Right lobe of liver (tissue), 6 donors: ENCODE measurements at places on chromosomes 16 and 17. TPM values are rescaled to one million over a fixed set of nuclear protein-coding genes. Genes with fewer than 3 reads are reported as not detected.
A peak's percentile ranks its signal among the peaks of the same experiment; 100 is the strongest.

DNA sequence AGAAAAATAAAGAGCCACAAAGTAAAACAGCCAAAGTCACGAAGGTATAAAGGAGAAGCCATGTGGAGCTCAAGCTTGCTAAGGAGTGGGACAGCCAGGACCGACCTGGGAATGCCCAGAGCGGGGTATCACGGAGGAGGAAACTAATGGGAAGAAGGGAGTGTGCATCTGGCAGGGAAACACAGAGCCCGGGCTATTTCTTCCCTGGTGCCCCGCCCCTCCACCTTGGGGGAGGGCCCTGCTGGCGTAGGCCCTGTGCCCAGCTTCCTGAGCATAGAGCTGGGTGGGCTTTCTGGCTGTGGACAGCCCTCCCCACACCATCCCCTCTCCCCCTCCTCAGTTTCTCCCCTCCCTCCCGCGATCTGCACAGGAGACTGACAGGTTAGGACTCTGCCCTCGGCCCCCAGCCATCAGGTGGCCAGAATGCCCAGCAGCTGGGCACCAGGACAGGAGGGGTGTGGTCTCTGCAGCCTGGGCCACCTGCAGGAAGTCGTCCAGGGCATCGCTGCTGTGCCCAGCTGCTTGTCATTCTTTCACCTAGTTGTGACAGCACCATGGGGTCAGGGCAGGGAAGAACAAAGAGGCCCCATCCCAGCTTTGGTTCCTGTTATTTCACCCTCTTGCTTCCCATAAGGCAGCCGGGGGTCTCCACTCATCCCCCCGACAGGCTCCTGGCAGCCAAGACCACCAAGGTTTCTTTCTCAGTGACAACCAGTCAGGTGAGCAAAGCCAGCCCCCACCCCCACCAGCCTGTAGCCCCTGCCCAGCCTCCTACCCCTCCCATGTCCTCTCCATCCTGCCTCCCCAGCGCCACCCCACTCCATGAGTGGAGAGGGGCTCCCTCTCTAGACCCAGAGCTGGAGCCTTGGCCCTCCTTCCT, 7.1 kb upstream of the DCAF7 start:
- peak; percentile 75 for DNase-seq

- DNase-seq, result no peak
These were observed 8.6 kb downstream of the ATP2A3 start for GRCh38 chr17:3955673-3955988.

DNA sequence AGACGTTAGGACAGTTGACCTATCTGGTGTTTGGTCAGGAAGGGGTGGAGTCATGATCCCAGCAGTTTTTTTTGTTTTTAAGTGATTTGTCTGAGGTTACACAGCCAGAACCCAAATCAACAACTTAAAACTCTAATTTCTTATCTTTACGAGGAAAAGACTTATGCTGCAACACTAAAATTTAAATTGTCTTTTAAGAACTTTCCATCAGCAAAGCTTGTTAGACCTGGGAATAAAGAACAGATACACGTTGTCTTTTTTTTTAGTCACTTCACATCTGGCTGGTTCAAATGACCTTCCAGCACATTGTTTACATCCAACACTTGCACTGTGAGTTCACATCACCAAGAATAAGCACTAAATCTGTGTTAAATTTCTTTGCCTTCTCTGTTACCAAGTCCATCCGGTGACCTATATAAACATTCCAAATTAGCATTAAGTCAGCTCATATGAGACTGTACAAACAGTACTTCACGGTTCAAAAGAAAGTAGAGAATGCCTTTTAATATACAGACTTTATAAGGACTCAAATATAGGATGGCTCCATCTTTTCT, 115.0 kb downstream of the HS3ST2 start:
- DNase-seq, result no peak

DNA sequence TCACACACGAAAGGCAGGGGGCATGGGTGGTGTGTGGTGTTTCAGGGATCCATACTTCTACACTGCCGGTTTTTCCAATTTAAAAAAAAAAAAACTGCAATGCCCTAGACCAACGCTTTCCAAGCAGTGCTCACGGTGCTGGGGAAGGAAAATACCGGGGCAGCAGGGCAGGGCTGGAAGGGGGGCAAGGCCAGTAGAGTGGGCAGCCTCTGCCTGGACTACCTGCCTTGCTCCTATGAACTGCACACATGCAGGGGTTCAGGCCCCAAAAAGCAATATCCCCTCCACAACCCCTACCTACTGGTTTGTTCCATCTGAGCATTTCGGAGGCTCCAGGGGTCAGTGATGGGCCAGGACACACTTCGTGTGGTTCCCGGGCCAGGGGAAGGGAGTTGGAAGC, 29.4 kb downstream of the RPH3AL start:
- DNase-seq, result no peak

- DNase-seq, result no peak
These were observed 27.0 kb upstream of the NFAT5 start for GRCh38 chr16:69538808-69539207.

The CA4 gene
- 0.37 TPM for total RNA-seq

GRCh38 chr17:45233423-45233924, 11.8 kb downstream of the FMNL1 start:
- DNase-seq, result no peak
